ENCODE measurements at places on chromosomes 3 and 15. TPM values are rescaled to one million over a fixed set of nuclear protein-coding genes. Genes with fewer than 3 reads are reported as not detected.

The GCSAM gene
- total RNA-seq, result not detected

The DNAH12 gene
- total RNA-seq, result 0.39 TPM

The PRICKLE2 gene
- 71.8 TPM for total RNA-seq

The THSD4 gene
- 6.5 TPM for total RNA-seq

The NEO1 gene
- total RNA-seq, result 61.2 TPM

The UPK1B gene
- not detected for total RNA-seq

The C2CD4A gene
- not detected for total RNA-seq

The NECTIN3 gene
- total RNA-seq, result 24.9 TPM

The ITPR1 gene
- total RNA-seq, result 271 TPM

The VIPR1 gene
- total RNA-seq, result 6.6 TPM

All from esophagus muscularis mucosa (tissue), 4 donors.